Kasumi-1 (cell line): ENCODE measurements at places on chromosomes 4 and X.

DNA sequence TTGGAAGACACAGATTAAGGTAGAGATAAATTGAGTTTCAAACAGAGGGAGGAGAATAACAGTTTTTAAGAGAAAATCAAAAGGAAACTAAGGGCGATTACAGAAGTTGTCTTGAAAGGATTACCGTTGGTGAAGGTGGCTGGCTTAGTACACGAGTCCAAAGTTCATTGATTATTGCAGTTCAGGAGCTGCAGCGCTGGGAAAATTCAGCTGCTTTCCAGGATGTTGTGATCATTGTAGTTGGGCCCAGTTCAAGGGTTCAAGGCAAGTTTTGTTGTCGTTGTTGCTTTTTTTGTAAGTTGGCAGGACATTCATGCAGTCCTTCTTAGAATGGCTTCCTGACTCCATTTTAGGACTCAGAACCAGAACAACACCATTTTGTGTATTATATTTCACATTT, 461.7 kb downstream of the RAPGEF2 start:
- no peak for DNase-seq

GRCh38 chrX:9662148-9662547, 103.5 kb downstream of the GPR143 start:
- no peak for DNase-seq

GRCh38 chrX:121000589-121000988, 15.0 kb upstream of the CT47A1 start:
- no peak for DNase-seq

GRCh38 chrX:125710403-125711062, 390.9 kb downstream of the TEX13C start:
- DNase-seq, result no peak

GRCh38 chrX:10398215-10398614, 222.2 kb downstream of the MID1 start:
- no peak for DNase-seq

GRCh38 chr4:112674376-112674775, 37.4 kb downstream of the LARP7 start:
- no peak for DNase-seq

GRCh38 chr4:26766141-26766540, 94.5 kb upstream of the STIM2 start:
- no peak for DNase-seq

DNA sequence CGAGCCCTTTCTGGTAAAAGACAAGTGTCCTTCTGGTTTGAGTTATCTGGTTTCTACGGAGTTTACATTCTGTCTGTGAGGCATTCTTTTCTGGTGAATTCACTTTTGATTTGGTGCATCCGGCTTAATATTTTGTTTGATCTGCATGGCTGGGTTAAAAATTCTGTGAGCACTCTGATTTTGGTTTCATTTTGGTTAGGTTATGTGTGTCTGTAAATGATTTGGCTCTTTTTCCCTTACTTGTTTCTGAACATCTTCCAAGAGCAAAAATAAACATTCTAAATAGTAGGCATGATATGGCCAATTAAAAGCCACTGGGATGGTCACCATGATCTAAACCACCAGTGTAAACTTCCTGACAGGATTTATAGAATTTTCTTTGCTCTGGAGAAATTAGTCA, 85.7 kb upstream of the PTPN13 start:
- DNase-seq, result no peak

DNA sequence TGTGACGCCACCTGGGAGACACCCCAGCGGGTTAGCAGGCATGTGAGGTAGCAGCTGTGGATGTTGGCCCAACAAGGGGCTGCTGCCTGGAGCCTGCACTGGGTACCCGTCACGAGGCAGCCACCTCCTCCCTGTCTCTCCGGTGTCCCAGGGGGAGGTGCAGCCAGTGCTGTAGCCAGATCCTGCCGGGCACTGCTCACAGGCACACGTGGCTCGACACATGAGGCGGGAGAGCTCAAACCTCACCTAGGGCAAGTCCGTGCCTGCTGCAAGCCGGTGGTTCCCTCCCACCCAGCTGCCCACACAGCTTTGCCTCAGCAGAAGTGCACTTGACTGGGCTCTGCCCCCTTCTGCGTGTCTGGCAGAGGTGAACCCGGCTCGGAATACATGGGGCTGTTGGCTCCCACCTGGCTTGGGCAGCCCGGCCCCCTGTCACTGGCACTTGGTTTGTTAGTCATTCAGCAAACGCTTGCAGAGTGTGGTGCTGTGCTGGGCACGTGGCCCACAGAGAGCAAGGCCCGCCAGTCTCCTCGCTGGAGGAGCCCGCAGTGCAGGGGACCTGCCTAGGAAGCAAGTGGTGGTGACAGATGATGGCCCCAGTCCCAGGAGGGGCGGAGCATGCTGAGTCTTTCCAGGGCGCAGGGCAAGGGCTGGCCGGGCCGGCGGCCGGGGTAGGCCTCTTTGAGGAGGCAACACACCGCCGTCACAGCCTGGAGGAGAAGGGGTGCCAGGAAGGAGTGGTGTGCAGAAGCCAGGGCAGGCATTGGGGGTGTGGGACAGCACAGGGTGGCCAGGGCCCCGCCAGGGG, 10.1 kb upstream of the SH3TC1 start:
- DNase-seq, result no peak

- DNase-seq, result no peak
Observed at GRCh38 chr4:8817096-8817812, 54.4 kb downstream of the HMX1 start.
